NCI-H226 (cell line): ENCODE measurements at places on chromosomes 1 and 21.

GRCh38 chr1:11806307-11806936 is 431 bp downstream of the CLCN6 start:
- DNase-seq, result no peak

DNA sequence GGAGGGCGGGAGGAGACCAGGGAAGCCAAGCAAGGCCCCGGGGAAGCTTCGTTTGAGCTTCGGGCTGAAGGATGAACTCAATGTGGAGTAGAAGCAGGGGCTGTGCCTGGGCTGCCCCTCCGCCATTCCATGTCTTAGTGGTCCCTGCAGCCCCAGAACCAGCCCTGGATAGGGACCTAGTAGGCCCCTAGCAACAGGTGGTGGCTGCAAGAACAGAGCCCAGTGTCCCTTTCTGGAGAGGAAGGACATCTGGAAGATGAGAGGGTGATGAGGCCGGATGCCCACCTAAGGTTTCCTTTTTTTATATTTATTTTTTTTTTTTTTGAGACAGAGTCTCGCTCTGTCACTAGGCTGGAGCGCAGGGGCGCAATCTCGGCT is 27.2 kb downstream of the ECE1 start:
- no peak for DNase-seq

DNA sequence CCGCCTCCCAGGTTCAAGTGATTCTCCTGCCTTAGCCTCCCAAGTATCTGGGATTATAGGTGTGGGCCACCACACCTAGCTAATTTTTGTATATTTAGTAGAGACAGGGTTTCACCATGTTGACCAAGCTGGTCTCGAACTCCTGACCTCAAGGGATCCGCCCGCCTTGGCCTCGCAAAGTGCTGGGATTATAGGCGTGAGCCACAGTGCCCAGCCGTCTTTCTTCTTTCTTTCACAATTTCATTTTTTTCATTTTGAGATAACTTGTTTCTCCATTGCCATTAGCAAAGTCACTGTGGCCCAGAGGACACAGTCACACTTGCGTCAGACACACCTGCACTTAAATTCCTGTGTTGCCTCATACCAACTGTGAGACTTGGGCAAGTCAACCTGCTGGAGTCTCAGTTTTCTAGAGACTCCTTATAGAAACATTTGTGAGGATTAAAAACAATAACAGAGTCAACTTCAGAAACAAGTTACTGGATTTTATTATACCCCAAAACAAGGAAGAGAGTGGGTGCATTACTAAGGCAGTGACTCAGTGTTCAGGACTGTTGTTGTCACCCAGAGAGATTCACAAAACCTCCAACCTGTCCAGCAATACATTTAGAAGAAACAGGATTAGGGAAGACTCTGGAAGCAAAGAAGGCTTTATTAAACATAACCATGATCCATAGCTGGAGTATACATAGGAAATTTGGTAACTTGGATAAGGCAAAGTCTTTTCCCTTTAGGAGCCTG is 2.6 kb downstream of the TEDDM1 start:
- no peak for DNase-seq

GRCh38 chr1:97999320-97999719 is 78.5 kb upstream of the DPYD start:
- DNase-seq, result peak; percentile 92

- DNase-seq, result no peak
These were observed 55.9 kb downstream of the MT1HL1 start for GRCh38 chr1:236948381-236948780.

- peak; percentile 28 for DNase-seq
These were observed 49.7 kb downstream of the NKAIN1 start for GRCh38 chr1:31189696-31190674.

DNA sequence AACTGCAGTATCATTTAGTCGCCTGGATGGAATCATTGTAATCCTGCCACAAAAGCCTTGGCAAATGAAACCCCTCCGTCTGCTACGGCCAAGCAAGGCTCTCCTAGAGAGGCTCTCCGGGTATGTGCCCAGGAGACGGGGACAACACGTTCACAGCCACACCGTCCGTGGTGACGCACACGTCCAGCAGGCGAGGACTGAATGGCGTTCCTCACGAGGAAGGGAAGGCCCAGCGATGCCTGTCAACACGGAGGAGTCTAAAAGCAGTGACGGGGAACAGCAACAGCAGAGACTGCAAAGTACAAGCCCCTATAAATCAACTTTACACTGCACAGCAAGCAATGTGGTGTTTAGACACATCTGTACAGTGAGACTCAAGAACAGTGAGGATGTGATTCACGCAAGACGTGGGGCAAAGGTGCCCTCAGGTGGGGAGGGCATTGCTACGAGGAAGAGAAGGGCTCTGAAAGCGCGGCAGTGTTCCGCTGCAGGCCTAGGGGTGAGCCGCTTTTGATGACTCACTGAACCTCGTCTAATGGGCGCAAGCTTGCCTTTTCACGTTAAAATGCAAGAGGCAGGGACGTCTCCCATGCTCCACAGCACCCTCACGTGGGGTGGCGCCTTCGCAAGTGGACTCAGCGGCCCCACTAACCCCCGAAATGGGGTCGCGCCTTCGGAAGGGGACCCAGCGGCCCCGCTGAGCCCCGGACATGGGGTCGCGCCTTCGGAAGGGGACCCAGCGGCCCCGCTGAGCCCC is 6.8 kb downstream of the WRAP73 start:
- no peak for DNase-seq

DNA sequence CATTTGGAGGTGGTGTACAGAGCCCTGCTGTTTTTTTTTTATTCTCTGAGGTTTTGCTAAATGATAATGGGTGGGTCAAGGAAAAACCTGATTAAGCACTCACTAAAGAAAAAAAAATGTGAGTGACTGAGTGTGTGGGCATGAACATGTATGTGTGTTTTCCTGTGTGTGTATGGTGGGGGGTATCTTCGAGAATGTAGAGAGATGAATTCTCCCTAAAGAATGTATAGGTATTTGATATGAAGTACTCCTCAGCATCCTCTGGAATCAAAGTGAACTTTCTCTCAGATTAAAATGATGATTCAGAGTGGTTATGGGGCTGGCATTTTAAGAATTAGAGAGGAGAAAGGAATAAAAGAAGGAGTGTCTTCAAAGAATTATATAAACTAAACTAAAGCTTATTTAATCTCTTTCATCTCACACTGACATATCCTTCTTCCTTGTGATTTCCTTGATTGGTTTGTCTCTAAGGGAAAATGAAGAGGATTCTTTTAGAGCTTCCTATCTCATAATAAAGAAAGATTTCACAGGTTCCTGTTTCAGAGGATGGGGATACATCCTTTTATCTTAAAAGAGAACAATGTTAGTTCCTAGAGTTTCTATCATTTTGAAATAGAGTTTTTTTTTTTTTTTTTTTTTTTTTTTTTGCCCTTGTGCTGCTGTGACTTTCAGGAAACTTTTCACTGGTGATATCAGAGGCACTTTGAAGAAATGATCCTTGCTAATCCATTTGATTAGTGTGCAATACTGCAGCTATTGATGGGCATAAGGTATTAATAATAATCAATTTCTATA is 23.9 kb downstream of the S1PR1 start:
- DNase-seq, result peak; percentile 87

DNA sequence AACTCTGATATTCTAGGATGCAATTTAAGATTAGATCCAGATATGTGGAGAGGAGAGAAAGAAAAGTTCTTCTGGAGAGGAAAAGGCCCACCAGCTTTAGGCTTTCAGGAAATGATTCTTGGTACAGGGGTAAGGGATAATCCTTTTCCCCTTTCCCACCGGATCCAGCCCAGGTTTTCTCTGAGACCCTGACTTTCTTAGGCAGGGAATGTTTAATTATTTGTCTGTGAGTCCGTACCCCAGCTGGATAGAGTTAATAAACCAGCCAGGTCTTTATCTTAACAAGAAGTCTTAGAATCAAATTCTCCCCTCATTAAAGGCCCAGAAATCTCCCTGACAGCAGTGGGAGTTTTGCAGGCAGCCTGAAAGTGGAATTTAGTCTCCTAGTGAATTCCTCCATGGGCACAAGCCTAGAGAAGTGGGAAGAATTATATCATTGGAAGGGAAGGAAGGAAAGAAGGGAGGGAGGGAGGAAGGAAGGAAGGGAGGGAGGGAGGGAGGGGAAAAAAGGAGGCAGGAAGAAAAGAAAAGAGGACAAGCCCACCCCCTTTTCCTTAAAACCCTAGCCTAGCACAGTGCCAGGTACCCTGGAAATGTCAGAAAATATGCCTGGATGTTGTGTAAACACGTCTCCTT is 189.0 kb downstream of the PLPP3 start:
- no peak for DNase-seq

DNA sequence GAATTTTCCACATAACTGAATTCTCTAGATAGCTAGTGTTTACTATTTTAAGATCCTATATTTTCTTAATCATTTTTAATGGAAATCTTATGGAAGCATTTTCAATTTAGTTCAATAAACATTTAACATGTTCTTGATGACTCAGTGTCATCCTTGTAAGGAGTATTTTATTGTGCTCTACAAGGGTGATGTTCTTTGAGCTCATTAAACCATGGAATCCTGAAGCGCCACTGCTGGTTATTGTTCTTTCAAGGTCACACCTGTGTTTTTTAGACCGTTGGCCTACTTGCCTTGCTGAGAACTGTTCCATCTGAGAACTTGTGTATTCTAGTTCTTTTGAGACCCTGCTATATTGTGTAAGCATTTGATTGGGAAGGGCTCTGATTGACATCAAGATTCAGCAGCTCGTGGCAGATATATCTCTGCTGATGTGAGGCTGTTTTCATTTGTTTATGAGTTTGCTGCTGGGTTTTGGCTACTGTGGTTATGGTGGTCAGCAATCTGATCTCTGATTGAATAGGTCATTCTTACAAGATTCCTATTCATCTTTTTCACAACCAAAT is 132.0 kb downstream of the GIPC2 start:
- no peak for DNase-seq

GRCh38 chr1:164783778-164784555 is 225.0 kb downstream of the PBX1 start:
- no peak for DNase-seq

GRCh38 chr1:154557939-154558719 is at the start of gene UBE2Q1:
UBE2Q1 (minus strand) TSS chr1:154558662; CDS start chr1:154558553, 109 bp downstream.
- no peak for DNase-seq

GRCh38 chr1:174940646-174941175 is 59.0 kb upstream of the CACYBP start:
- no peak for DNase-seq

DNA sequence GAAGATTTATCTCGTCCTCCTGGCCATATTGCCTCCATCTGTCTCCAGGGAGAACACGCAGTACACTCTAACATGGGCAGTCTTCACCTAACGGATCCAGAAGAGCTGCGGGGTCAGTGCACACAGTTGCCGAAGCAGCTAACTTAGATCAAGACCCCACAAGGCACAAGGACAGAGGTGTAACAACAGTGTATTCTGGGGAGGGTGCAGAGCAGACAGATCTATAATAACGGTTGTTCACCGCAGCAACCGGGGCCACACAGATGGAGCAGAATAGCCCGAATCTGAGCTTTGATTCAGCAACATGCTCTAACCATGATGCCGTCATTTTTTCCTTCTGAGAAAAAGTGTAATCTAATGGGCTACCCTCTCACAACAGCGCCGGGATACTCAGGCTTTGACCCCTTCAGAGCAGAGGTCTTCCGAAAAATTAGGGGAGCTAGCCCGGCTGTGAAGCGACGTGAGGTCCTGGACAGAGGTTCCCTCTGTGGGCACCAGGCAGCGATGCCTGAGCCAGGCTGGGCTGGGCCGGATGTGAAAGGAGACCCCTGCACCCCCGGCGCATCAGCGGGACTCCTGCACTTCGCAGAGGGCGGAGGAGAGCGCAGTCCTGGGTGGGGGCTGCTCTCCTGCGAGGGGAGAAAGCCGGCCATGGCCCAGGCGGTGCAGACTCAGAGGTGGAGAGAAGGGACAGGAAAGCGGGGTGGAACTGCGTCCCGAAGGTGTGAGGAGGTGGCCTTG is 57.5 kb downstream of the BCL9 start:
- no peak for DNase-seq

DNA sequence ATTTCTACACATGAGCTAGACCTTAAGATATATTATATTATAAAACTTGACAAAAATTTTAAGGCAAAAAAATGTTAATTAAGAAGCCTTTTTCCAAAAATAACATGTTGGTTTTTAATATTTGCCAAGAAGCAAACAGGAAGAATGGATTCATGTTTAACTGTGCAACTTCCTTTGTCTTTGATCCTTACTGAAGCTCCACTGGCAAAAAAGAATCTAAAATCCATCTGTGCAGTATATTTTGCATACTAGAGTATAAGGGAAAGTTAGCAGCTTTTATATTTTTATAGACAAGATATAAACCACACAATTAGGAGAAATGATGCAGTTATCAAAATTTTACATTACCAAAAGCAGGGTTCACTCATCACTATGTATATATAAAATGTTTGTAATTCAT is 76.9 kb upstream of the RGS18 start:
- DNase-seq, result no peak

DNA sequence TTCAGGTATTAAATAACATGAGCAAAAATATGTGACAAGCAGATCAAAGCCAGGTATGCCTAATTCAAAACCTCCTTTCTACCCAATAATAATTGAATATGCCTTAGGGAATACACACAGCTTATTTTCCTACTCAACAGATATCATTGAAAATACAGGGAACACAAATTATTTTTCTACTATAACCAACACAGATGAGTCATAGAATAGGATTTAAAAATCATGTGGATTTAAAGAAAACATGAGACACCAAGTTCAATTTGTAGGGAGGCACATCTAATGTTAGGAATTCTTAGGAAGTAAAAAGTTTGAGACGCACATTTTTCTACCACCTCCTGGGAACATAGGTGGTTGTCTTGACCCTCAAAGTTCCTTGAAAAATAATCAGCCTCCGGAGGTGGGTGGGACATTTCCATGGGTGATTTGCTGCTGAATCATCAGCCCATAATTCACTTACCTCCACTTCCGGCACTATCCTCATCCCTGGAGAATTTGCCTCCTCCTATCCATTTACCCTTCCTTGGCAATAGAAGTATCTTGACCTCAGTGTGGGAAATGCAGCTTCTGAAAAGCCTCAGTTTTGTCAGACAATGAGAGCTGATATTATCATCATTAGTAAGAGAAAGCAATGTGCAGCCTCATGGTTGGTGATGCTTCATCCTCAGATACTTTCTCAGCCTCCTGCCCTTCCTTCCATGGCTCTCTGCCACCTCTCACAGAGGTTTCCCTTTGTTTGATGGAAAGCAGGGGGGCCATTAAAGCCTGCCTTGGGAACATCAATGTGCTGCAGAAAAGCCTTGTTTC is 33.5 kb upstream of the RGS4 start:
- peak; percentile 99 for DNase-seq

GRCh38 chr1:207849016-207849415 is 61.9 kb downstream of the CD34 start:
- no peak for DNase-seq

- DNase-seq, result peak; percentile 87
These were observed 4.6 kb downstream of the PEAR1 start for GRCh38 chr1:156898161-156898566.

DNA sequence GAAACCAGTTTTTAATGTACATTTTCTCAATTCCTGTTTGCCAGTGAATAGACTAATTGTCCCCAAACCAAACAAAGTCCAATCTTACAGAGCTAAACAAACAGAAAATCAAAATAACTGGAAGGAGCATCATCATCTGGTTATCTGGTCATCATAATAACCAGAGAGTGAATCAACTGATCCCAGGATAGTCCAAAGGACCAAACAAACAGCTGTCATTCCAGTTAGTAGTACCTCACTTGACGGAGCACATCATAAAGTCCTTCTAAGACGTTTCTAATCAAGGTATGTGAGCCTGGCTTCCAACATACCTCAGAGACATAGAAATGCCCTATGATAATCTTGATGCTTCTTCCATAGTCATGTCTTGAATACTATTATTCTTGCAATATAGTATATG is 240.5 kb downstream of the LTN1 start:
- no peak for DNase-seq

GRCh38 chr1:59316497-59317128 is 19.7 kb downstream of the FGGY start:
- DNase-seq, result no peak
